Subcutaneous adipose tissue (tissue), 4 donors: ENCODE measurements at places on chromosomes 2 and 18. TPM values are rescaled to one million over a fixed set of nuclear protein-coding genes. Genes with fewer than 3 reads are reported as not detected.

Gene MEP1B
- total RNA-seq: not detected

Gene ARMC9
- 0.98 TPM for total RNA-seq

Gene MLPH
- total RNA-seq: 24.7 TPM

Gene FAM110C
- total RNA-seq: not detected

Gene NYAP2
- total RNA-seq: 0.19 TPM

Gene SCN2A
- 0.38 TPM for total RNA-seq

Gene PUM2
- total RNA-seq: 75.7 TPM

Gene DNMT3A
- total RNA-seq: 9.5 TPM

Gene ANTXR1
- 84.0 TPM for total RNA-seq

Gene ATOH8
- total RNA-seq: 39.8 TPM

Gene FBXO11
- total RNA-seq: 66.3 TPM

Gene LAMA1
- 1.3 TPM for total RNA-seq

Gene MAPK4
- 0.16 TPM for total RNA-seq

Gene IL1A
- total RNA-seq: not detected

Gene CCDC141
- 9.0 TPM for total RNA-seq
